ENCODE measurements at places on chromosomes 6 and 20.

GRCh38 chr20:34771680-34772081 is 53.8 kb downstream of the NCOA6 start:
- DNase-seq = no peak

- DNase-seq = no peak
Observed at GRCh38 chr6:33896391-33897188, 92.8 kb upstream of the MLN start.

DNA sequence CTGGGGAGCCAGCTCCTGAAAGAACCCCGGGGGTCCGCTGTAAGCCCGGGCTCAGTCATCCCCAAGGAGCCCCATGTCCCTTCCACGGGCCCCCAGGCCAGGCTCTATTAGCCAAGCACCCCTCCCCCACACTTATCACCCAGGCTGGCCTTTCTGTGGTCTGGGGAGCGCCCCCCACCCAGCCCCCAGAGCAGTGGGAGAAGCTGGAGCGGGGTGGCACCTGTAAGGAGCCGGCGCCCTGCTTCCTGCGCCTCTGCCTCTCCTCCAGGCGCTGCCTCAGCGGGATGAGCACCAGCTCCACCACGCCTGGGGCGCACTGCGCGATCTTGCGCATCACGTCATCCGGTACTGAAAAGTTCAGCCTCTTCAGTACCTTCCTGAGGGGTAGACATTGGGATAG is 2.3 kb downstream of the SPEF1 start:
- no peak for DNase-seq

DNA sequence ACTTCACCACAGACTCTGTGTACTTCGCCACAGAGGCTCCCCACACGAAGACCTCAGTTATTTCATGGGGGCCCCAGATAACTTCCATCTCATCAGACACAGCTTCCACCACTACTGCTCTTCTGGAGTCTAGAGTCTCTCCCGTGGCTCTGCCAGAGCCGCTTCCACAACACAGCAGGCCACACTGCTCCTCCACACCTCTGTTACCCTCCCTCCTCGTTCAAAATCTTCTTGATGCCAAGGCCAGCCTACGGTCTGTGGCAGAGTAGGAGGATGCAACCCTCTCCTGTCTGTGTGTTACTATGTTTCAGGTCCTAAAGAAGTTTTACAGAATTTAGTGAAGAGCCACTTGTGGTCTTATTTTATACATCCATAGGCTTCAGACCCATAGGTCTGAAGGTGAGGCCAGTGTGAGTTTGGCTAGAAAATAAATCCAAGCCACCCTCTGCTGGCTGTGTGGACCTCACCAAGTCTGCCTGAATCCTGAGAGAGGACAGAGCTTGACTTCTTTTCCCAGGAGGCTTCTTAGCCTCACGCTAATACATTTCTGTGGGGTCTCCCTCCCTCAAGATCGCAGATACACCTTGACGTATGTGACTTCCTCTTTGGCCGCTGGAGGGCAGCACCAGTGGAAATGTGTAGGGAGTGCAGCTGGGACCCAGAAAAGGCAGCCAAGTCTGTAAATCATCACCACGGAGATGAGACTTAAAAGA is 197.7 kb downstream of the FAXC start:
- no peak for DNase-seq

DNA sequence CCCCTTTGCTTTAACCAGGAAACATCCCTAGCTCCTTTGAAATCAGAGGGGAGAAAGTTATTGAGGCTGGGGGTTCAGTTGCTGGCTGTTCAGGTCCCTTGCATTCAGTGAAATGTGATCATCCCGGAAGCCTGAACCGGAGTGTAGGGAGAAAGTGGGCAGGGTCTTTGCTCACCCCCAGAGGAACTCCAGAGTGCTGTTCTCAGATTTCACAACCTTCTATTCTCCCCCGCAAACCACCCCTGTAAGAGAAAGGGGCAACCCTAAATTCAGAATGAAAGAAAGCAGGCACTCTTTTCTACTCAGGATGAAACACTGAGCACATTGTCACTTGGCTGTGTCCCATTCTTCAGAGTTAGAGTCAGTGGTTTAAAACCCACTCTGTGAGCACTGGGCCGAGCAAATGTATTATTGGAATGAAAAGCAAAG is 139.8 kb downstream of the KHDC1L start:
- no peak for DNase-seq

DNA sequence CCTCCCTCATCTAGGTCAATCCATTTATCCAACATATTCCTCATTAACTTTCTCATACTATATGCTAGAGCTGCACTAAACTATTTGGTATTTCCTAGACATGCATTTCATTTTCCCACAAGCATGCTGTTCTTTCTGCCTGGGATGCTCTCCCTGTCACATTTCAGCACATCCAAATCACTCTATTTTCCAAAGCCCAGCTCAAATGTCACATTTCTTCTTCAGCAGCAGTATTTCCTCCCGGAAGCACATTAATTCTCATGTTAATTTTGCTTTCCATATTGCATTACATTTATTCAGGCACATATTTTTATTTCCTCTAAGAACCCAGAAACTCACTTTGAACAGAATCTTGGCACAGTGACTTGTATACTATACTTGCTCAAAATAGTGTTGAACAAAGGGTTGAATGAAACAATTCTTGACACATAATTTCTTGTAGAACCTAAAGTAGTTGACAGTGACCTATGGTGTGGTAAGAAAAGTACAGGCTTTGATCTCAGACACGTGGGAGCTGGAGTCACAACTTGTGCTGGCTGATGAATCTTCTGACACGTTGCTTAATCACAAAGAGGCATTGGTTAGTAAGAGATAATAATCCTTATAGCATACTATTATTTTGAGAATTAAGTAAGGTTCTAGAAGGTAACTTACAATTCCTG is 30.8 kb upstream of the CD2AP start:
- no peak for DNase-seq

GRCh38 chr20:308427-309038 is 11.2 kb downstream of the ZCCHC3 start:
- DNase-seq = no peak

- no peak for DNase-seq
Observed at GRCh38 chr20:6671829-6672228, 95.7 kb upstream of the BMP2 start.

- peak; percentile 59 for DNase-seq
Observed at GRCh38 chr20:2859330-2860121, 13.8 kb upstream of the PTPRA start.

DNA sequence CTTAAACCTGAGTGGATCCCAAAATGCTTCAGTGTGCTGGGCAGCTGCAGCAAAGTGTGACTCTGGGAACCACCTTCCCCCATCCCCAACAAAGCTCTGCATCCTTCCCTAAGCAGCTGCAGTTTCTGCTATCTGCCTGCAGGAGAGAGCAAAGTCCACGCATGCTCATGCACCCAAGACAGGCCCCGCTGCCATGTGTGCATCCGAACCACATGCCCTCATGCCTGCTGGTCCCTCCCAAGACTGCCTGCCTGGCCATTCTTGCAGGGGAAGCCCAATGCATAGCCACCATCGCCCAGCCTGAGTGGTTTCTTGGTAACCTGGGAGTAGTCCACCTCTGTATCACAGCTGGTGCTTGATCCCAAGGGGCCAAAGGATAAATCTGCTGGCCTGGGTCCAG is 94.3 kb upstream of the OLIG3 start:
- DNase-seq = no peak

DNA sequence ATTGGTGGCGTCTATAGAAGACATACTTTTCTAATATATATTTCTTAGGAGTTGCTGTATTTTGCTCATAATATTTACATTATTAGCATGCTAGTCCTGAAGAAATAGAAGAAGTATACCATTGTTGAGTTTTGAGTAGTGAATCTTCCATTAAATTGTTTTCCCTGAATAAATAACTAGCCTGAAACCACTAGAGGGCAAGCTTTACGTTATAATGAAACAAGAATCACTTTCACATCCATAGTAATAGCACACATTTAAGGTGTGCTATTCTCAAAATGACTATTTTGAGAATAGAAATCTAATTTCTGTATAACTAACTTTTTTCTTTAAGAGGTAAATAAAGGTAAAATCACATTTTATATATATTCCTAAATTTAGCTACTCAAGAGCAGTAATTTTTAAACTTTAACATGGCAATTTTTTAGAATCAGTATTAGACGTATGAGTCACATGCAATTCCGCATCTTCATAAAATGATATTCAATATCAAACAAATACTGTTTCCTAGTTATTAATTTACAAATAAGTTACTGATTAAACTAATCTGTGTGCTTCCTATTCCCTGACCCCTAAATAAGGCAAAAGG is 213.2 kb upstream of the MANEA start:
- DNase-seq = no peak

DNA sequence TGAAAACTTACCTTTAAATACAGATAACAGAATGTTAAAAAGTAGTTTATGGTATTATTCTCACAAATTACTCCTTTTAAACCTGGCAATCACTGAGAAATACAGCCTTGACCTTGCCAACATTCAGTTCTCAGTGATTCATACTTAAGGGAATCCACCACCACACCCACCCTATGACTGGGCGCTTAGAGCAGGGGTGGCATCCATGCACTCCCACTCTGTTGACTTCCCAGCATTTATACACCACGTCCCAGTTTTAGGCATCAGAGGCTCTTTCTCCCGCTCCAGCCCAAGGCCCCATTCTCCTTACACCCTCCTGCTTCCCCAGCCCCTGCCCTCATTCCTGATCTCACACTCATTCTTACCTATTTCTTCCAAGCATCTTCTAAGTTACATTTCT is 16.3 kb downstream of the TRAF3IP2 start:
- no peak for DNase-seq

DNA sequence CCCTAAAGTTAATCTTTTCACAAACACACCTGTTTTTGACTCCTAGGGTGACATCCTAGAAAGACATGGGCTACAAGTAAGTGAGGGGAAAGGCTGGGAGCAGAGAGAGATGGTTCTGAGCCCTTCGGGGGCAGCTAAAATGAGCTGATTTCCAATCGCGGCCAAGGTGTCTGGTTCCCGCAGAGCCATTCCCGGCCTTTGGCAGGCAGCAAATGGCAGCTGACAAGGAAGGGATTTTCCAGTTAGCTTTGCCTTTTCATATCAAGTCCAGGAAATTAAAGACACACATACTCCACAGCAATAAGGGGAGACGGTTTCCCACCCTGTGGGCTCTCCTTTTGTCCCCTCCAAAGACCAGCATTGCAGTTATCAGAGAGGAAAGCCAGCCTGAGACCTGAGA is 228.5 kb downstream of the ZMYND8 start:
- DNase-seq = no peak

DNA sequence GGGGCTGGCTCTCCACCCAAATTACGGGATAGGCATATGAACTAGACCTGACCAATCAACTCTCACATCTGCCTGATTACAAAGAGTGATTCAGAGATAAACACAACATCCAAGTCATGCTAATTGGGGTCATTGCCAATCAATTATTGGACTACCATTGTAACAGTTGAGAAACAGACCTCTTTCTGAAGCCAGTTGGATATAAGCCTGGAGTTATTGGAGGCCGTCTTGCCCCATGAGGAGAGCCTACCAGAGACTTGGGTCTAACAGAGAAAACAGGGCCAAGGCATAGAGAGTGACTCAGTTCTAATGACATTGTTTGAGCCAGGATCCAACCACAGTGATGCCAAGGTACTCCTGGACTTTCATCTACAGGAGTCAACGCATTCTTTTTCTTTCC is 39.4 kb upstream of the HIVEP2 start:
- DNase-seq = no peak

DNA sequence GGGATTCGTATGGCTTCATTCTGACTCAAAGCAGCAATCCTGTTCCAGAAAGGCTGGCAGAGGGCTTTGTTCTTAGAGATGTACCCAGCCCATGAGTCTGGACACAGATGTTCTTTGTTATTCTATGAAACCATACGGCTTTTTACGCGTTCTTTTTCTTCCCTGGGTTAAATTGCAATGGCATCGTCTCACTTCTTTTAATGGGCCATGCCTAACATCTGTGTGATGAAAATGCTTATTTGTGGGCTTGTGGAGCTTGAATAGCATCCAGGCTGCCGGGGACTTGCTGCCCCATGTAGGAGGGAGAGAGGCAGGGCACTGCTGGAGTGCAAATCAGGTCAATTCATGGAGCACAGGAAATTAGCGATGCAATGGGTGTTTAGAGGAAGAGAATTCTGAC is 19.4 kb downstream of the FAM50B start:
- DNase-seq = no peak

DNA sequence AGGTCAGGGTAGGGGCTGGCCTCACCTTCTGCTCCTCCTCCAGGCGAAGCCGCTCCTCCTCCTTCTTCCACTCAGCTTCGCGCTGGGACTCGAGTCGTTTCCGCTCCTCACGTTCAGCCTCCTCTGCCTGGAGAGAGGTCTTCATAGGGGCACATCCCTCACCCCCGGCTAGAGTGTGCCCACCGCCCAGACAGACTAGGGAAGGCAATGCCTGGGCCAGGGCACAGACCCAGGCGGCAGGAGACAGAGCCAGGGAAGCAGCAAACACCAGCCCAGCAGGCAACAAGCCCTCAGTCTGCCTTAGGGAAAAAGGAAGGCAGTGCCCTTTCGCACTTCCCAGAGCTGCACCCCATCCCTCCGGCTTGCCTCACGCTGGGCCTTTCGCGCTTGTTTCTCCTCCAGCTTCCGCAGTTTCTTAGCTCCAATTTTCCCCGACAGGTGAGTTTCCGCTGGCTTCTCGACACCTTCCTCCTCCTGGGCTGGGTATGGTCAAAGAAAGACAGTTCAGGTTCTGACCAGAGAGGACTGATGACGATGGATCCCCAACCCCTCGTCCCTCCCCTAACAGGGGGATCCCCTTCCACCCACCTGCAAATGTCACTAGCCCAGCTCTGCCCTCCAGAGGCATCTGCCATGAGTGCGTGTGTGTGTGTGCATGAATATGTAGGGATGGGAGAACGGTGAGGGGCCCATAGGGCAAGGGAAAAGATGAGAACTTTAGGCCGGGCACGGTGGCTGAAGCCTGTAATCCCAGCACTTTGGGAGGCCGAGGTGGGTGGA is 4.3 kb downstream of the DDRGK1 start:
- DNase-seq = no peak

GRCh38 chr6:108250240-108250866 is 10.5 kb downstream of the SNX3 start:
- no peak for DNase-seq

- DNase-seq = no peak
Observed at GRCh38 chr20:31341470-31341869, 26.9 kb upstream of the DEFB118 start.

GRCh38 chr6:167108278-167108677 is 14.6 kb upstream of the CCR6 start:
- no peak for DNase-seq
